ENCODE measurements at places on chromosomes 13 and 19.

- DNase-seq, result no peak
Observed at GRCh38 chr19:341386-342127, 3.0 kb downstream of the MIER2 start.

GRCh38 chr13:99774644-99775043, 196.9 kb downstream of the ZIC5 start:
- DNase-seq, result no peak

DNA sequence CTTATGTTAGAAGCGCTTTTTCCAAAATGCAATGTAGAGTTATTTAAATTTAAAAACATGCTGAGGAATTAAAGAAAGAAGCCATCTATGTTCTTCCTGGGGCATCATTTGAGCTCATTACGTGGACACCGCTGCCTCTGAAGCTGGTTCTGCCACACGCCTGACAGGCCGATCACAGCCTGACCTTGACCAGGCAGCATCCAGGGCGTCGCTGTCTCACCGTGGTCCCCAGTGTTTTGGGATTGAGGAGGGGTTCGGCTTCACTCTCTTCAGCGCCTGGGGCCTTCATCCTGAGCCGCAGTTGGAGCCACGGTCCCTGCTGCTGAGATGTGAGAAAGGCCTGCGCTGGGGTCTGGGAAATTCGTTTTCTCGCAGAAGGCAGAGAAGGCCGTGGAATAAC, 64.0 kb downstream of the ATP11A start:
- no peak for DNase-seq

GRCh38 chr19:1819341-1820255, 7.5 kb upstream of the ATP8B3 start:
- DNase-seq, result no peak

- DNase-seq, result no peak
Observed at GRCh38 chr13:20349564-20350381, 117.7 kb upstream of the GJB6 start.

DNA sequence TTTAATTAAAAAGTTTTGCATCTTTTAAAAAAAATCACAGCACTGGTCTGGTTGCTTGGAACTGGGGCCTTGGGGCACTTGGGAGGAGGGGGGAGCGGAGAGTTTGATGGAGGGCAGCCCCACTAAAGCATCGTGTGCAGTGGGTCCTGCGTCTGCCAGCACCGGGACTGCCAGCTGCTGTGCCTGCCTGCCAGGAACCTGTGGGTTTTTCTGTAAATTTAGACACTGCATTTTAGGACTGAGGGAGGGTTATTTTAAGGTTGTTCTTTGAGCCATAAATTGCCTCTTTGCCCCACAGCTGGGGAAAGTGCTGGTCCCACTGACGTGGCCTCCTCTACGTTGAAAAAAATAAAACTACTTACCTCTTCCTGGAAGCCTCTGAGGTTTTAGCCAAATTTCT, 2.9 kb downstream of the KLF2 start:
- no peak for DNase-seq

DNA sequence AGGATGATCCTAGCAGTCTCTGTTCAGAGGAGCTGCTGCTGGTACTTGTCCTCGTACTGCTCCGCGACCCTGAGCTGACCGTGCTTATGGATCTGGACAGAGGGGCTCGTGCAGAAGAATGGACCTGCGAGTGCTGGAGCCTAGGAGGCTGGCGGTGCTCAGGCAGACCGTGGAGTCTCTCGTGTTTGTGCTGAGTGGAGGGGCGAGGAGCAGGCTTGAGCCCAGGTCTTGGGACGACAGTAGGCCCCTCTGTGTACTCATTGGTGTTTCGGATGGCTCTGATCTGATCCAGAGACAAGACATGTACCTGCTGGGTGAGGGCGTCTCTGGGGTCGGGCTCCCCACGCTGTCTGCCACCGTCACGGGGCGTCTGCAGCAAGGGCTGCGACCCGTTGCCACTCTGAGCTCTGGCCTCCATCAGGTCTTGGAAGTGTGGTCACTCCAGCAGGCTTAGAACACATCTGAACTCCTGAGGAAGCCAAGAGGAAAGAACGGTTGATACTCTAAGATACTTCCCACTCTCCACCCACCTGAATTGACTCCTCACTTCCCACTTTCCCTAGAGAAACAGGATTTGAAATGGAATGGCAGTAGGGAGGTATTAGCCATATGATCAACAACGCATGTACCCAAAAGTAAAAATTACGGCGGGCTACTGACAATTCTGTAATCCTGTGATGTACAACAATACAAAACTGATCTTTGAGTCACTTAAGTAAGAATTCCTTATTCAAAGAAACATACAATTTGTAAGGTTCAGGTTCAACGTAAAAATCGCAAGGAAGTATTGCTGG, 3.4 kb downstream of the SPRY2 start:
- DNase-seq, result no peak

- DNase-seq, result no peak
Observed at GRCh38 chr13:45623516-45624090, 8.1 kb upstream of the ERICH6B start.

All from stimulated activated CD4-positive, alpha-beta T cell treated with anti-CD3 and anti-CD28 coated beads, Interleukin-2, amount 100 ng/mL, for 48 hours (primary cell).